Right forelimb (tissue), 1 donor: ENCODE measurements at places on chromosomes 2 and 18.

GRCh38 chr2:25664183-25664964 is 9.0 kb downstream of the DTNB start:
- peak; percentile 60 for DNase-seq

DNA sequence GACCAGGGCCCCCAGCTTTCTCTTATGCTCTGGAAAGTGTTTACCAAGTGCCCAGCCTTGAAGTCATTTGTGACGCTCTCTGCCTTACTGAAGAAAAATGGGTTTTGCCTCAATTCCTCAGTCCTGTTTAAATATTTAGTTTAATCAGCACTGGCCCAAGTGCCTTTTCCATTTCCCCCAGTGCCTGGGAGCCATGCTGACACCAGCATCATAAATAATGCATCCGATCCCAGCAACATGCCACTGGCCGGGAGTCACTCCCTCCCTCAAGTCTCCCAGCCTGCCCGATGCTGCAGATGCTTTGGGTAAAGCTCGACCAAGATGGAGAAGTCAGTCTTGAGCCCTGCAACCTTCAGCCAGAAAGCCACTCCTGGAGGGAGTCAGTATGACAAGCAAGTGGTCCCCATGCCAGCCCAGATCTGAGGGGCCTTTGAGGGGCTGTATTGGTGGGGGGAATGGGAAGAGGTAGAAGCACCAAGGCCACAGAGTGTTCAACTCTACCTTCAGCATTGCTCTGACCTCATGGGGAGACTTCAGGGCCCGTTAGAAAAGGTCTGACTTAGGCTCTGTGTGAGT is 12.0 kb upstream of the MTA3 start:
- DNase-seq = no peak

DNA sequence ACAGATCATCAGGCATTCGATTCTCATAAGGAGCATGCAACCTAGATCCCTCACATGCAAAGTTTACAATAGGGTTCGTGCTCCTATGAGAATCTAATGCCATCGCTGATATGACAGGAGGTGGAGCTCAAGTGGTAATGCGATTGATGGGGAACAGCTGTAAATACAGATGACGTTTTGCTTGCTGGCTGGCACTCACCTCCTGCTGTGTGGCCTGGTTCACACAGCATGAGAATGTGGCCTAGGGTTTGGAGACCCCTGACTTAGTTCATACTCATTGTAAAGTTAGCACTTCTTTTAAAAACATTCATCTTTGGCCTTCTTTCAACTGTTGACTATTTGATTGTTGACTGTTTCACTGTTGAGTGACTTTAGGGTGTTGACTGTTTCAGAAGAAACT is 8.7 kb upstream of the CHMP1B start:
- no peak for DNase-seq

DNA sequence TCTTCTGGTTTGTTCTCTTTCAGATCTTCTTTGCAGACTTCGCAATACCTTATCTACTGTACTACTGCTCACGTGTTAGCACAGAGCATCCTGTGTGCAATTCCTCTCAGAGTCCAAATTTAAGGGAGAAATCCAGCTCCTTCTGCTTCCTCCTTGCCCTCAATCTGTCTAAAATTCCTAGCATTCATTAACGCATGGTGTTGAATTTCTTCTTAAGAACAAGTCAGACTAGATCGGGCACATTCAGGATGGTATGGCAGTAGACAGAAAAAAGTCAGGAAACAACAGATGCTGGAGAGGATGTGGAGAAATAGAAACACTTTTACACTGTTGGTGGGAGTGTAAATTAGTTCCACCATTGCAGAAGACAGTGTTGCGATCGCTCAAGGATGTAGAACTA is 206.1 kb upstream of the CDH7 start:
- DNase-seq = no peak

DNA sequence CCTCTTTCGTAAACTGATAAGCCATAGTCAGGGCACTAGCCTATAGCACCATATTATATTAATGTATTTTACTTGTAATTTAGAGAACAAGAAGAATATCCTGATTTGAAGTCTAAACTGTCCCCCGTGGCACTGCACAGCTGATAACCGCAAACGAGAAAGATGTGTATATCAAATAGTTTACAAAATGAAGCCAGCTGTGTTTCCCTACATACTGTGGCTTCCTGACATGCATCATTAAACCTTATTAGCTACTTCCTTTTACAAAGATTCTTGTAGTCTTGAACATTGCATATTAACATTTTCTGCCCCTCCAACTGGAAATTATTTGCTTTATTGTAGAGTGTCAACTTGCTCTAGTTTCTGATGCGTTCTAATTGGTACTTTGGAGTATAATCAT is 153.5 kb upstream of the NFATC1 start:
- no peak for DNase-seq

DNA sequence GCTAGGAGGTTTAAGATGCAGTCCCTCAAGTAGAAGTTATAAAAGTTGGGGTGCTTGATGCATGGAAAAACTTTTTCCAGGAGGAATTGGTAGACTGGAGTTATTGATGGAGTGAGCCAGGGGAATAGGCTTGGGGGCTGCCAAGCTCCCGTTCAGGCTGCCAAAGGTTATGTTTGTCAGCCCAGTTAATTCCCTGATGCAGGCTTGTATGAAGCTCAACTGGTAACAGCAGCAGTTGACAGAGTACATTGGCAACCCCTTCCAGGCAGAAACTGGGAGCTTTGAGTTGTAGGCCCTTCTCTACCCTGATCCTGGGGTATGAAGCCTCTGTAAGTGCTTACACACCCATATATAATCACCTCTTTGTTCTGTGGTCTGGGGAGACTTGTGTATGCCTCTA is 16.2 kb downstream of the CCDC150 start:
- no peak for DNase-seq

DNA sequence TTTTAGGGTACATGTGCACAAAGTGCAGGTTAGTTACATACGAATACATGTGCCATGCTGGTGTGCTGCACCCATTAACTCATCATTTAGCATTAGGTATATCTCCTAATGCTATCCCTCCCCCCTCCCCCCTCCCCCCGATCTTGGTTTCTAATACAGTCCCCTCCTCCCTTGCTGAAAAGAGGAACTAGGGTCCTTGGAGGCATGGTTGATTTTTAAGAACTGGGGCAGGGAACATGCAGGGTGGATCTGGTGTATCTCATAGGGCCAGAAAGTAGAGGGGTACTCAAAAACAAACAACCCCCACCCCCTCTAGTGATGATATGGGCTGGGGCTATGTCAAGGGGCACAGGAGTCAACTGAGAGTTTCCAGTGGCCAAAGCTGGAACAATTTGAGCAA is 153.4 kb downstream of the UBR3 start:
- DNase-seq = no peak
